ENCODE measurements at places on chromosomes 7 and 10. TPM values are rescaled to one million over a fixed set of nuclear protein-coding genes. Genes with fewer than 3 reads are reported as not detected.

DNA sequence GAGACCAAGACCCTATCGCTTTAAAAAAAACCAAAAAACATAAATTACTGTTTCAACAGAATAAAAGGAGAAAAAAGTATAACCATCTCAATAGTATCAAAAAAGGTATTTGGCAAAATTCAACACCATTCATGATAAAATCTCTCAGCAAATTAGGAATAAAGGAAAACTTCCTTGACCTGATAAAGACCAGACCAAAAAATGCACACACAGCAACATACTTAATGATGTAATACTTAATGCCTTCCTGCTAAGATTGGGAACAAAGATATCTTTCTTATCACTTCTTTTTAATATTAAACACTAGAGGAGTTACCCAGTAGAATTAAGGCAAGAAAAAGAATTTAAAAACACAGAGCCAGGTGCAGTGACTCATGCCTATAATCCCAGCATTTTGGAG is 79.3 kb downstream of the CNOT4 start:
- no peaks in the 10 kb centered on the region for H3K27me3 ChIP-seq
- no peak overlapping the region for H3K27ac ChIP-seq
- H3K4me3 ChIP-seq, result no peak overlapping the region
- no peaks in the 10 kb centered on the region for H3K36me3 ChIP-seq

- no peak overlapping the region for H3K27ac ChIP-seq
- DNase-seq, result no peak
- no peaks in the 10 kb centered on the region for H3K36me3 ChIP-seq
- no peaks in the 10 kb centered on the region for H3K4me1 ChIP-seq
- H3K4me3 ChIP-seq, result no peak overlapping the region
These were observed 342.9 kb downstream of the TNS3 start for GRCh38 chr7:47239034-47239433.

GRCh38 chr7:114835861-114836260 is 86.0 kb upstream of the MDFIC start:
- H3K27me3 ChIP-seq, result no peaks in the 10 kb centered on the region
- H3K36me3 ChIP-seq, result no peaks in the 10 kb centered on the region
- H3K4me3 ChIP-seq, result no peak overlapping the region

DNA sequence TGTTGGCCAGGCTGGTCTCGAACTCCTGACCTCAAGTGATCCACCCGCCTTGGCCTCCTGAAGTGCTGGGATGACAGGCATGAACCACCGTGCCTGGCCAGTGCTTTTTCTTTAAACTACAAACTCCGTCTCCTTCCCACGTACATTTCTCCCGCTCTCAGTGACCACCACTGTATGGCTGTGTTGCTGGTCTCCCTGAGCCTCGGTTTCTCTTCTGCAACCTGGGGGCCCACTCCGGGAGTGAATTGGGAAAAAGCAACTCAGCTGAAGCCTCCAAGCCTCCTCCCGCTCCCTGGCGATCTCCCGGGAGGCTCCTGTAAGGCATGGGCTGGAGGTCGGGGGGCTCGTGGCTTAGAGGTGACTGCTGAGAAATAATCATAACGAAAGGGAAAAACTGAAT is 136.3 kb downstream of the ELFN1 start:
- no peak for DNase-seq
- no peaks in the 10 kb centered on the region for H3K4me1 ChIP-seq
- H3K36me3 ChIP-seq, result no peaks in the 10 kb centered on the region
- no peaks in the 10 kb centered on the region for H3K27me3 ChIP-seq
- H3K4me3 ChIP-seq, result no peak overlapping the region

LOXL4 gene
- 17.7 TPM for total RNA-seq

WEE2 gene
- not detected for total RNA-seq

CUBN gene
- total RNA-seq, result 1.3 TPM

ST8SIA6 gene
- total RNA-seq, result 0.82 TPM

C1GALT1 gene
- total RNA-seq, result 54.5 TPM

DNA sequence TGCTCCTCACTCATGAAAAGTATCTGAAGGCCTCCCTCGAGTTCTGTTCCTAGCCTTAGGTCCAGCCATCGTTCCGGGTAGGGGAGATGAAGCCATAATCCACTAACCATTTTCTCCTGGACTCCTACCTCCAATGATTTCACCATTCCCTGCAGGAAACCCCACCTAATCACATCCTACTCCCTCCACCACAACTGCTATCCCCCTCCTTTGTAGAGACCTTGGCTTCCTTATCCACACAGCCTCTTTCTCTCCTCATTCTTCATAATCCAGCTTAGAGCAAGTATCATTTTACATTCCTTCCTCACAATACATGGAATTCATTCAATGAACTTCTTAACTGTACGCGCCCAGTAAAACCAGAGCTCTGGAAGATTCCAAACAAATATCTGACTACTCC is 18.7 kb downstream of the HNRNPF start:
- no peak overlapping the region for H3K4me3 ChIP-seq
- H3K27me3 ChIP-seq, result no peaks in the 10 kb centered on the region
- H3K4me1 ChIP-seq, result peaks cover 19% of the 10 kb centered on the region
- H3K36me3 ChIP-seq, result peaks cover 75% of the 10 kb centered on the region
- H3K27ac ChIP-seq, result no peak overlapping the region

GRCh38 chr10:6592080-6592479 is 12.0 kb upstream of the PRKCQ start:
- no peaks in the 10 kb centered on the region for H3K4me1 ChIP-seq
- H3K36me3 ChIP-seq, result no peaks in the 10 kb centered on the region
- no peaks in the 10 kb centered on the region for H3K27me3 ChIP-seq
- no peak for DNase-seq
- no peak overlapping the region for H3K4me3 ChIP-seq

DNA sequence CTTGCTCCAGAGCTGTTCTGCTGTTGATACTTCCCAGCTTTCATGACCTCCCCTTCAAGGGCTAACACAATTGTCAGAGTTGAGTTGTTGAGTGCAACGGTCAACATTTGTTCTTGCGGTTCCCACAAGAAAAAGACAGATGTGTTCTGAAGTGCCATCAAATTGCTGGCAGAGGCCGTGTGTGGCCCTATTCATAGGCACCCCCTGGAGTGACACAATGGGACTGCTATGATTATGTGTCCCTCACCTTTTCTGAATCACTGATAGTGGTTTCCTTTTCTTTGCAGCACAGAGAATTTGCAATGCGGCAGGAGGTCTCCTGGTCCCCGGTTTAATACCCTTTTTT is 5.8 kb upstream of the IGFBP1 start:
- peaks cover 12% of the 10 kb centered on the region for H3K27me3 ChIP-seq
- no peaks in the 10 kb centered on the region for H3K4me1 ChIP-seq
- no peaks in the 10 kb centered on the region for H3K36me3 ChIP-seq
- no peak for DNase-seq

DNA sequence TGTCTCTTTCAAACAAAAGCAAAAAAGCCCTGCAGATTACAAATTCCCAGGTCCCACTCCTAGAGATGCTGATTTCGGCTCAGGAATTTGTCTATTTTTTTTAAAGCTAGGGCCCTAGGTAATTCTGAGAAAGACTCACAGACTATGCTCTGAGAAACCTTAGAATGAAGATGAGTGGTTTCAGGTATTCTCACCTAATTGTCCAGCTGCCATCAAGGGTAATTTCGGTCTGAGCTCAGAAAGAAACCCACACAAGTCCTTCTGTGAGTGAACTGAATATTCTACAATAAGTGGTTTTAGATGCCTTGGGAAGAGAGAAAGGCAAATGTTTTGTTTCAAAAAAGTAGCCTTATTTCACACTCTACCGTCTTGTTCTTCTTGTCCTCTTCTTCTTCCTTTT is 45.7 kb downstream of the DCLRE1A start:
- H3K27me3 ChIP-seq, result peaks cover 7% of the 10 kb centered on the region
- H3K36me3 ChIP-seq, result no peaks in the 10 kb centered on the region
- H3K4me1 ChIP-seq, result no peaks in the 10 kb centered on the region
- no peak for DNase-seq
- H3K27ac ChIP-seq, result no peak overlapping the region

- no peak overlapping the region for H3K27ac ChIP-seq
- H3K36me3 ChIP-seq, result no peaks in the 10 kb centered on the region
- no peaks in the 10 kb centered on the region for H3K27me3 ChIP-seq
- H3K4me3 ChIP-seq, result no peak overlapping the region
- DNase-seq, result no peak
These were observed 1103.2 kb downstream of the GATA3 start for GRCh38 chr10:9157656-9158055.

DNA sequence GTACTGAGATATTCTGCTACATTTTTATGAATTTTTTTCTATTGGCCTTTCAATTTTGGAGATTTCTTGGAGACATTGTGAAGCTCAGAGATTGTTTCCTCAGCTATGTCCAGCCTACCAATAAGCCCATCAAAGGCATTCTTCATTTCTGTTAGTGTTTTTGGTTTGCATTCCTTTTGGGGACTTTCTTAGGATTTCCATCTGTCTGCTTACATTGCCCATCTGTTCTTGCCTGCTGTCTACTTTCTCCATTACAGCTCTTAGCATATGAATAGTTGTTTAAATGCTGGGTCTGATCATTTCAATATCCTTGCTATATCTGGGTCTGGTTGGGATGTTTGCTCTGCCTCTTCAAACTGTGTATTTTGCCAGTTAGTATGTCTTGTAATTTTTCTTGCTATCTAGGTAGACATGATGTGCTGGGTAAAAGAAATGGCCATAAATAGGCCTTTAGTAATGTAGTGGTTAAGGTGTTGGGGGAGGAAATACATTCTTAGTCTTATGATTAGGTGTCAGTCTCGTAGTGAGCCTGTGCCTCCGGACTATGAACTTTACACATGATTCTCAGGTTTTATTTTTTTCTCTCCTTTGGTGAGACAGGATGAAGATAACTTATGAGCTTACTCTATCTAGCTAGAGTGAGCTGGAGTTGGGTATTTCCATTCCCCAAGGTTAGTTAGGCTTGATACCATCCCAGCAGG is 32.6 kb upstream of the NME8 start:
- no peak for DNase-seq
- no peaks in the 10 kb centered on the region for H3K27me3 ChIP-seq
- H3K27ac ChIP-seq, result no peak overlapping the region
- H3K36me3 ChIP-seq, result no peaks in the 10 kb centered on the region
- H3K4me1 ChIP-seq, result no peaks in the 10 kb centered on the region
- H3K4me3 ChIP-seq, result no peak overlapping the region

GRCh38 chr7:140484951-140485499 is 5.7 kb upstream of the MKRN1 start:
- H3K36me3 ChIP-seq, result no peaks in the 10 kb centered on the region
- DNase-seq, result no peak

GRCh38 chr7:15874774-15875173 is 188.3 kb upstream of the MEOX2 start:
- no peak overlapping the region for H3K27ac ChIP-seq
- no peak overlapping the region for H3K4me3 ChIP-seq
- DNase-seq, result no peak
- H3K27me3 ChIP-seq, result no peaks in the 10 kb centered on the region
- no peaks in the 10 kb centered on the region for H3K36me3 ChIP-seq
- no peaks in the 10 kb centered on the region for H3K4me1 ChIP-seq

NKX1-2 gene
- total RNA-seq, result 0.15 TPM

GRCh38 chr7:91533996-91534395 is 269.8 kb downstream of the FZD1 start:
- no peaks in the 10 kb centered on the region for H3K27me3 ChIP-seq
- H3K4me3 ChIP-seq, result no peak overlapping the region
- no peaks in the 10 kb centered on the region for H3K36me3 ChIP-seq
- no peak overlapping the region for H3K27ac ChIP-seq
- no peaks in the 10 kb centered on the region for H3K4me1 ChIP-seq
- DNase-seq, result no peak

- H3K36me3 ChIP-seq, result no peaks in the 10 kb centered on the region
- no peak overlapping the region for H3K27ac ChIP-seq
- no peaks in the 10 kb centered on the region for H3K4me1 ChIP-seq
- H3K27me3 ChIP-seq, result no peaks in the 10 kb centered on the region
- peak; percentile 25 for DNase-seq
- no peak overlapping the region for H3K4me3 ChIP-seq
These were observed 186.8 kb downstream of the USP6NL start for GRCh38 chr10:11424456-11425295.

DNA sequence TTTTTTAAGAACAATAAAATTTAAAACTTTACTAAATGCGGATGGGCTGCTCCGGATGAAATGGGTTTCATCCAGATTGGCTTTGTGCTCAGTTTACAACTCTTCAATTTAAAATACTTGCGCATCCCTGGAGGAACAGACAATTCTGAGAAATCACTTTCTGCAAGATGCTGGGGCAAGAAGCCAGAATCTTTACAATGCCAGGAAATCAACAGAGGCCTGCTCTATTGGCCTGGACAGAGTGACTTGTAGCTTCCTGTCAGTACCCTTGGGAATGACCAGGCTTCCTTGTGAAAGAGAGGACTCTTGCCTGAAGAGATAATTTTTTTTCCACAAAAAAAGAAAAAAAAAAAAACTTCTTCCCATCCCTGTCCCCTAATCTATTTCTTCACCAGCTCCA is 3.9 kb upstream of the FAM13C start:
- peaks cover 2% of the 10 kb centered on the region for H3K4me1 ChIP-seq
- DNase-seq, result no peak
- no peak overlapping the region for H3K27ac ChIP-seq
- H3K27me3 ChIP-seq, result peaks cover 12% of the 10 kb centered on the region

- peaks cover 40% of the 10 kb centered on the region for H3K4me1 ChIP-seq
- H3K4me3 ChIP-seq, result no peak overlapping the region
- H3K27me3 ChIP-seq, result no peaks in the 10 kb centered on the region
- no peak for DNase-seq
- no peaks in the 10 kb centered on the region for H3K36me3 ChIP-seq
These were observed 28.4 kb downstream of the CDK6 start for GRCh38 chr7:92808006-92808405.
